ENCODE measurements at places on chromosomes 11 and 22.
A peak's percentile ranks its signal among the peaks of the same experiment; 100 is the strongest.

DNA sequence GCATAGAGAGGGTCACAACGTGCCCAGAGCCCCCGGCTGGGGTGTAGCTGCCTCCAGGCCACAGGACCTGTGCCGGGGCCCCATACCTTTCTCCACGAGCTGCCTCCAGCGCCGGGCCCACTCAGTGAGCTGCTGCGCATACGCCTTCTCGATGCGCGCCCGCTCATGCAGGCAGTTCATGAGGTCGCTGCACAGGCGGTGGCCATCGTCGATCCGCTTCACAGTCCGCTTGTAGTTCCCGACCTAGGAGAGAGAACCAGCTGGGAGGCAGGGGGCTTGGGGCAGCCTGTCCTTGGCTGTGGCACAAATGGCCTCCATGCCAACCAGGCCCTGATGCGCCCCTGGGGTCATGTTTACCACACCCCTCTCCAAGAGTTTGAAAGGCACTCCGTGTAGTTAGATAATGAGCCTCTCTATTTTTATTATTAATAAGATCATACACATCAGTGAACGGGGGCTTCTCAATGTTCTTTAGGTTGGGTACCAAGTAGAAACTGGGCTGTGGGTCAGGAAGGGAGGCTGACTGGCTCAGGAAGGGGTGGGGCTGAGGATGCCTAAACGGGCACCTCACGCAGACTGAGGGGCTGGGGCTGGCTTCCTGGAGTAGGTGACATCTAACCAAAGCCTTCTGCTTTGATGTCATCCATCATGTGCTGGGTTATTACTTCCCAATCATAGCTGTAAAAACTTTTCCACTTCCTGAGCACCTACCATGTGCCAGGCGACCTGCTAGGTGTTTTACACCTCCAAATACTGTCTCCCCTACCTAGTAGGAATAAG lies 36.5 kb upstream of the ARFGAP3 start:
- DNase-seq = no peak

GRCh38 chr11:93519179-93519578 lies 24.0 kb downstream of the SMCO4 start:
- DNase-seq = peak; percentile 77

DNA sequence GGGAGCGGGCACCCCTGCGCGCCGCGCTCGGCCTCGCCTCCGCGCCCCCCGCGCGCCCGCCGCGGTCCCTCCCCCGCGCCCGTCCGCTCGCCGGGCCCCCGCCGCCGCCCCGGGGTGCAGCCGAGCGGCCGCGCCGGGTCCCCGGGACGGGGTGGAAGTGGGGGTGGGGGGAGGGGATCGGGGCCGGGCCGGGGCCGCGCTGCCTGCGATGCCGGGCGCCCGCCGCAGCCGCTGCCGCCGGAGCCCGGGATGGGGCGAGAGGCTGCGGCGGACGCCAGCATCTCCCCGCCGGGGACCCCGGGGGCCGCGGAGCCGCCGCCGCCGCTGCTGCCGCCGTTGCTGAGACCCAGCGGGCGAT lies 365 bp downstream of the MGAT3 start:
- no peak for DNase-seq

DNA sequence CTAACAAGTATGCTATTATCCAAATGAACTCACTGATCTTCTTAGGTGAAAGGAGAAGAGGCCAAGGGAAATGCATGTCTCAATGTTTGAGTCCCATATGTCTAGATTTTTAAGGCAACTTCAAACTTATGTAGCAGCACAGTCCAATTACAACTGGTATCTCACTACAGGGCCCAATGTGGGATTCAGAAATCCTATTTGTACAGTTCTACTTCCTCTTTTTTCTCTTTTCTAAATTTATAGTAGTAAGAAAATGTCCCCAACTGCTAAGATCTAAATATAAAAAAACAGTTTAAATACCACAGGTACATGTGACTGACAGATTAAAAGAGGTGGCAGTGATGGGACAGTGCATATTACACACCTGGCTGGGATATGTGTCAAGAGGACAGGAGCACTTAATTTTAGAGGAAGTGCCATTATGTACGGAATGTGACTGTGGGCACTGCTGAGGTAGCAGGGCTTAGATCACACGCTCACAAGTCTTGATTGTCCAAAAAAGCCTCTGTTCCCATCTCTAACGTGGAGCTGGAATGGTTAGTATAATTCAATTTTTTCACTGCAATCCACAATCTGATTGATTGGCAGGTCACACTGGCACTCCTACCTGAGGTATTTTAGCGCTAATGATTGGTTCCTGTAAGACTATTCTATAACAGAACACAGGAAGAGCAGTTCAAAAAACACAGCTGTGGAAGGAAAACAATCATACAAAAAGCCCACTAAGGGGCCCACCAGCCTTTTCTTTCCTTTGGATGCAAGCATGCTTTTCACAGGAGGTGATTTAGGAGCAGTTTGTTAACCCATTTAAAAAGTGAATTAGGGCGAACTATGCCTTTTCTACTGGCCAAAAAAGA lies 34.6 kb downstream of the APOL5 start:
- DNase-seq = no peak

DNA sequence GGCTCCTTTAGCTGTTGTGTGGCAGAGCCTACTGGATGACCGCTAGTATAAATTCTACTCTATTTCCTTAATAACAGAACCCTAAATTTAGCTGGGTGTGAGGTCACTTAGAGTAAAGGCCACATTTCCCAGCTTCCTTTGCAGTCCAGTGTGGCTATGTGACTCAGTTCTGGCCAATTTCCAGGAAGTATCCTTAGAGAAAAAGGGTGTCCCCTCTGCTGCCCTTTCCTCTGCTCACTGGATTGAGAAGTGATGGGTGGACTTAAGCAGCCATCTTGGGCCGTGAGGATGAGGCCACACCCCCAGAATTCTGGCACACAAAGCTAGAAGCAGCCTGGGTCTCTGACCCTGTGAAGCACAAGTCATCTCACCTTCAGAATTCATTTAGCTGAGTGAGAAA lies 11.7 kb upstream of the RASD2 start:
- DNase-seq = no peak

DNA sequence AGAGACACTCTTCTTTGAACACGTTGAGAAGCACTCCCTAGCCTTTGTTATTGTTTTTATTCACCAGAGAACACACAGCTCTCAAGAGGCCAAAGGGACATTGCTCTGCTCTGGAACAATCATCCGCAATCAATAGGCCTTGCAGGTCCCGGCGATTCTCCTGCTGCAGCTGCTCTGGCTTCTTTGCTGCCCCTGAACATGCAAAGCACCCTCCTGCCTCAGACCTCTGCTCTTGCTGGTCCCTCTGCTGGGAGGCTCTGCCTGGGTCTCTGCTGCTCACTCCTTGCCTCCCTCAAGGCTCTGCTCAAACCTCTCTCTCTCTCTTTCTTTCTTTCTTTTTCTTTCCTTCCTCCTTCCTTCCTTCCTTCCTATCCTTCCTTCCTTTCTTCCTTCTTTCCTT lies 232.7 kb downstream of the DSCAML1 start:
- DNase-seq = no peak

DNA sequence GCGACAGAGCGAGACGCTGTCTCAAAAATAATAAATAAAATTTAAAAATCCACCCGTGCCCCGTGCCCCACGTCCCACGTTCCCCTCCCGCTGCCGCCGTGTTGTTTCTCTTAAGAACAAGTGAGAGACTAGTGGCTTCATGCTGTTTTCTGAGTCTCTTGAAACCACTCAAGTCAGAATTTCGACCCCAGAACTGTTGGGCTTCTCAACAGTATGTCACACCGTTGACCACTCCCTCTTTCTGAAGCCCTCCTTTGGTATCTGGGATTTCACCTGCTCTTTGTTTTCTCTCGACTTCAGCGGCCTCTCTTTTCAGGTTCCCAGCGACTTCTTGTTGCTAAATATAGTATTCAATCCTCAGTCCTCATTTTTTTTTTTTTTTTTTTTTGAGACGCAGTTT lies 974 bp downstream of the PPIL2 start:
- no peak for DNase-seq

- peak; percentile 88 for DNase-seq
Observed at GRCh38 chr11:12914400-12914912, 94.7 kb upstream of the RASSF10 start.

DNA sequence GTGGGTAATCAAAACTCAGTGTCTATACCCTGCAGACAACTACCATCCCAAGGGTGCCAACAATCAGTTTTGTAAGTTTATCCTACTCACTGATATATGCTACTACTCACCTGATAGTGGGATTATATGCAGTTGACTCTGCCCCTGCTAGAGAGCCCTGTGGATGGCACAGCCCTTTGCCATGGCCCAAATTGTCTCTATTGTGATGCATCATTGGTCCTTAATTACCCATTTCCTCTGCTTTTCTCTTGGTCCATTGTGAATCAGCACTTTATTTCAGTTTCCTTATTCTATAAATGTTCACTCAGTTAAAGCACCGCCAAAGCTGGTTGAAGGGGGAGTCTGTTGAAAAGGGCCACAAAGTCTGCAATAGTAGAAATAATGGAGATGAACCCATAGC lies 42.3 kb downstream of the PLAAT5 start:
- DNase-seq = no peak

DNA sequence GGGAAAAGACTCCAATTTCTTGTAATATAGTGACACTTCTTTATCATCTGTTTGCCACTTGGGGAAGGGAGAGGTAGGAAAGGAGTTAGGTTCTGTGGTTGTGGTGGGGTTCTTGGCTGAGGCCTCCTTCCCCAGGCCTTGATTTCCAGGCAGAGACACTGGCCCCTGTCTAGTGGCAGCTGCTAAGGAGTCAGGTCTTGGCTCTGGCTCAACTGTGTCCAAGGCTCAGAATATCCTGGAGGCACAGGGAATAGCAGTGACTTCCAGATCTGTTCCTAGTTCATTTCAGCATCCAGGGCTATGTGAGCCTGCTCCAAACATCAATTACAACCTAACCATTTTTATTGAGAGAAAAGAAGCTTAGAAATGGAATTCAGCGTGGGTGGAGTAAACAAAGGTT lies 29.5 kb downstream of the PPFIBP2 start:
- DNase-seq = peak; percentile 87

DNA sequence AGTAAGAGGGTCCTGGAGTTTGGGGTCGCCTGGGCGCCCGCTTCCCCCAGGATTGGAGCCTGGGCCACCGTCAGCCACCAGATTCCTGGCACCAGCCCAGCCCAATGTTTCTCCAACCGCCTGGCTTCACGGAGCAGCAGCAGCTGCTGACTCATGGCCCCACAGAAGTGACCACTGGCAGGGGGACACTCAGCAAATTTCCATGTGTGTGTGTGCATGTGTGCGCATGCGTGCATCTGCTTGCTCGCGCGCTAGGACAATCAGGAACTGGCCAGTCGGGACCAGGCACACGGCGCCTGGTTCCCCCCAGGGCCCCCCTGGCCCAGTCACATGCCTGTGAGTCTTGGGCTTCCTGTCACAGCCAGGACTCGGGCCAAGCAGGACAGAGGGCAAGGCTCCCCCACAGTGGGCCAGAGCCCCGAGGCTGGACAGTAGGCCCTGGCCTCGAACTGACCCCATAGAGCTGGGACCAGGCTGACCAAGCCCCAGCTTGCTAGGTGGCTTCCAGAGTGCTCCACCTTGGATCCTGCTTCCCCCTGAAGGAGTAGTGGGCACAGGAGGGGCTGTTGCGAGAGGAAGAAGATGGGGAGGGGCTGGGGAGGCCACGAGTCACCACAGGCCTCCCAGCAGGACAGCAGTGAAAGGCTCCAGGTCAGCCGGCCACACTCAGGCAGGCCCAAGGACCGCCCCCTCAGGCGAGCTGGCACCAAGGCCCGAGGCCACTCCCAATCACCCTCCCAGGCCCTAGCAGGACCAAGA lies 3.2 kb downstream of the CTSD start:
- DNase-seq = no peak

- DNase-seq = no peak
Observed at GRCh38 chr22:37762389-37762836, 45.3 kb upstream of the GCAT start.

GRCh38 chr11:132234878-132235277 lies 864.5 kb downstream of the NTM start:
- DNase-seq = no peak

GRCh38 chr11:12625438-12626071 lies 48.7 kb upstream of the TEAD1 start:
- no peak for DNase-seq

GRCh38 chr11:69172674-69173073 lies 16.9 kb downstream of the SMIM38 start:
- DNase-seq = no peak

DNA sequence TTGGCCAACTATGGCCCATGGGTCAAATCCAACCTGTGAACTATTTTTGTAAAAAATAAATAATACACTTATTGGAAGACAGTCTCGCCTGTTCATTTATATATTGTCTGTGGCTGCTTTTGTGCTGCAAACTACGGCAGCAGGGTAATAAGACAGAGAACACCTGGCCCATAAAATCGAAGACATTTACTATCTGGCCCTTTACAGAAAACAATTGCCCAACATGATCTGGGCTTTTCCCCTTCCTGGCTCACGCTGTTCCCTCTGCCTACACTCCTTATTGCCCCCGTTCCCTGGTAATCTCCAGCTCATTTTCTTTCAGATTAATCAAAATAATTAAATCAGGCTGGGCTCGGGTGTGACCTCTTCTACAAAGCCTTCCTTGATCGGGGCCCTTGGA lies 5.6 kb downstream of the PLAAT2 start:
- no peak for DNase-seq

DNA sequence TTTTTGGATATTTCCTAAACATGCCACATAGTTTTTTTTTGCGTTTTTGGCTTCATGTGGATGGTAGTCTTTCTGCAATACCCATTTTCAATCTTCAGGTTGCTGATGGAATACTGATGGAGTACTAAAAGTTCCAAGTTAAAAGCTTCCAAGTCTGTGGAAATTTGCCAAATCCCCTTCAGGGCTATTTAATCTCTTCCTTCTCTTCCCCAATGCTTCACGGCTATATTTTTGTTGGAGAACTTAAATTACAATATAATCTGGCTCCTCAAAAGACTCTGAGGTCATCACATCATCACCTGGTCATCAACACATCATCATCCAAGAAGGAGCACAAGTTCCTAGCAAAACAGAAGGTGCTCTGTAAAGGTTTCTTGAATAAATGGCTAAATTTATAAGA lies 881.0 kb upstream of the TENM4 start:
- DNase-seq = no peak

DNA sequence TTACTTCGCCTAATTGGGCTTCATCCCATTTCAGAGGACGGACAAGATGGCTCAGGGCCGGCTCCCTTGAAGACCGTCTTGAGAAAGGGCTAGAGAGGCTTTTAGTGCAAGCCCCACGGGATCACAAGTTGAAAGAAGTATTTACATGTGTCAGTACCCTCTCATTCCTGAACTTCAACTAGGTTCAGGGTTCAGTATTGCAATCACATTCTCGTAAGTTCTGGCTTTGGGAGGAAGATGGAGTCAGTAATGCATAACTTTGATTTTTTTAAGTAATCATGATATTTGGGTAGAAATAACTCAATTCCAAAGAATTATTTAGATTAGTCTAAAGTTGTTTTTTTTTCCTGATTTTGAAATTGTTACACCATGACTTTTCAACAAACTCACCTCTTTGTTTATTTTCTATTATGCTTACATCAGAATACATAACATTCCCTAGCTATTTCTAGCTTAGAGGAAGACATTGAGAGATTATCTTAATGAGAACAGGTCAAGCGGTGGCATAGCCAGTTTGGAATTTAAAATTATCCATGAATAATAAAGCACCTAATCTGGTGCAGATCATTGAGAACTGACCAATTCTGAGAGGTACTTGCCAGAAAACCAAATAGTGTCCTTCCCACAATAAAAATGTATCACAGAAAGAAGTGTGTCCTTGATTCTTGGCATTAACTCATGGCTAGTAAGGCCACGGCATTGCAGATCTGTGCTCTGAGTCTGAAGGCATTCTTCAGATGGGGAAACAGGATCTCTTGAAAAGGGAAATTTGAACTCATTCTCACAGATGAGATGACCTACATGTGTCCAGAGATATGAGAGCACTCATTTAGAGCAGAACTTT lies 92.1 kb upstream of the BLID start:
- DNase-seq = no peak

- peak; percentile 21 for DNase-seq
Observed at GRCh38 chr11:101880222-101880621, 34.6 kb upstream of the CEP126 start.

Data from cerebellar cortex (tissue), 1 donor.